ENCODE measurements at places on chromosomes 5 and 9.

GRCh38 chr9:134315716-134316448 lies 10.4 kb upstream of the RXRA start:
- DNase-seq = no peak

- no peak for DNase-seq
Observed at GRCh38 chr5:159671886-159672285, 244.4 kb upstream of the ADRA1B start.

- no peak for DNase-seq
Observed at GRCh38 chr5:54514291-54514690, 3.3 kb upstream of the SNX18 start.

- no peak for DNase-seq
Observed at GRCh38 chr5:82413302-82414040, 135.3 kb upstream of the RPS23 start.

DNA sequence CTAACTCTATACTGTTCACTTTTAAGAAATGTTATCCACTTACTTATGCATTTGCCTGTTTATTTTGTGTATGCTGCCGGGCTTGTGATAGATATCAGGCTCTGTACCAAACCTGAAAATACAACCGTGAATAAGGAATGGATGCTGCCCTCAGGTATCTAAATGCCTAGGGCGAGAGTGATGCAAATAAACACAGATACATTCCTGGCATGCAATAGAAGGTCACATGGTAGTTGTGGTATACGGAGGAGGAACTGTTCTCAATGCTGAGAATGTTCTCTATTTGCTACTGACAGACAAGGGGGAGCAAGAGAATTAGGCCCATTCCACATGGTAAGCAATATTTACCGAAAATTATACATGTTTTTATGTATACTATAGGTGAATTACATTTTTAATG lies 227.8 kb downstream of the ICE1 start:
- no peak for DNase-seq

DNA sequence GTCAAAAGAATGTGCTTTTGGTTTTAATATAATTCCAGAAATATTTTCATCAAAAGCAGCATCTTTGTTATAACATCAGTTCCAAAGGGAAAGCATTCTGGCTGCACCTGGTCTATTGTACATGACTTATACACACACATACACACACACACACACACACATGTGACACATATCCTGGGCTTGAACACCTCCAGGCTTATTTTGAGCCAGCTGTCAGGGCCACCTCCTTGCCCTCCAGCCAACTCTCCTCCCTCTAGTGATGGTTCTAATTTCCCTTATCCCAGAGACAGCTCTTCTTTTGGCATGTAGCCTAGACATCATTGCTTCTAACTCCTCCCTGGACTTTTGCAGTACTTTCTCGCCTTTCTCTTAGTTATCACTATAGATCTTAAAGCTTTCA lies 115.0 kb downstream of the PIK3R1 start:
- no peak for DNase-seq

DNA sequence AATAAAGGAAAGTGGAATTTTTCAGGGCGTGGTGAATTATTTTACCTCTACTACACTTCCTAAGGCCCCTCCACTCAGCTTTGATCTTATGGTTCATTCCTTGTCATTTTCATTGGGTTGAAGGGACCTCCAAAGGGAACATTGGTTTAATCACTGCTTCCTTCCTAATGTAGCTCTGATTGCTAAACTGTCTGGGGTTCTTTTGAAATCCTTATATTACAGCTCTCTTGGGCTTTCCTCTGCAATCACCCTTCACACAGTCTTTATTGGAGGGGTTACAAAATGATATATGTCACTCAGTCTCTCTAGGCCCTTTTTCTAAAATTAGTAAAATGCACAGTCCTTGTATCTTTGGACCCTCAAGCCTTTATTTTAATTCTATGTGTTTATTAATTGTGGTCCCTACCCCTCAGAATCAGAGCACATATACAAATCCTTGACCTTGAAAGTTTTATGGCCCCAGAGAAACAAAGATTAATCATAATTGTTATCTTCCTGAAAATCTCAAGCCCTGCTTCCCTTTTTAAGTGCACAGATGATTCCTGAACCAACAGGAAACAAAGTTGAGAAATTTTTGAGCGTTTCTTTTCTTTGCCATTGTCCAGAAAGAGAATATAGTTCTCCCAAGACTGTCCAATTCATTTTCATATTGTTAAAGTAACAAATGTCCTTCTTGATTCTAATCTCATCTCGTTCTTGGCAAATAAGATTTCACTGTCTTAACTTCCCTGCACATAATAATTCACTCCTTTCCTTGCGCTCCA lies 330.0 kb downstream of the ARRDC3 start:
- no peak for DNase-seq

GRCh38 chr9:97475059-97475458 lies 26.4 kb upstream of the TMOD1 start:
- no peak for DNase-seq

GRCh38 chr5:170154297-170154696 lies 48.6 kb downstream of the FOXI1 start:
- no peak for DNase-seq

GRCh38 chr5:79481574-79481973 lies 32.4 kb downstream of the HOMER1 start:
- DNase-seq = no peak

DNA sequence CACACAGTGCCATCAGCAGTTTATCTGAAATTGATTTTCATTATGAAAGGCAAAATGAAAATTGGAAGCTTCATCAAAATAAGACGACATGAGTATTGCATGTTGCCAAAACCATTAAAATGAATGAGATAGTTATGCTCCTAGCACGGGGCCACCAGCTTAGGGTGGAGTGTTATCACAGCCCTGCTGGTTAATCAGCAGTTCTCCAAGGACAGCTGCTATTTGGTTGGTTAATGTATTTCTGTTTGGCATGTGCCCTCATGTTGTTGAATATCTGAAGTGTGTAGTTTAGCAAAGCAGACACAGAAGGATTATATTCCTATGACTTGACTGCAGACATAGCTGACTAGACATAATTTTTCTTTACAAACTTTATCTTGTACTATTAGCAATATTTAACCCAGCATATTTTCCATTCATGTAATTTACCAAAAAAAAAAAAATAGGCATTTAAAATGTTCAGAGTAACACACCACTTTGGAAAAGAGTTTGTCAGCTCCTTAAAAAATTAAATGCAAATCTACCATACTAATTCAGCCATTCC lies 98.6 kb upstream of the PIK3R1 start:
- DNase-seq = no peak

GRCh38 chr5:88889189-88890069 lies 6.4 kb upstream of the MEF2C start:
- DNase-seq = no peak

GRCh38 chr5:98179791-98180755 lies 593.4 kb upstream of the RGMB start:
- DNase-seq = no peak

GRCh38 chr9:12719431-12719830 lies 26.2 kb downstream of the TYRP1 start:
- no peak for DNase-seq

DNA sequence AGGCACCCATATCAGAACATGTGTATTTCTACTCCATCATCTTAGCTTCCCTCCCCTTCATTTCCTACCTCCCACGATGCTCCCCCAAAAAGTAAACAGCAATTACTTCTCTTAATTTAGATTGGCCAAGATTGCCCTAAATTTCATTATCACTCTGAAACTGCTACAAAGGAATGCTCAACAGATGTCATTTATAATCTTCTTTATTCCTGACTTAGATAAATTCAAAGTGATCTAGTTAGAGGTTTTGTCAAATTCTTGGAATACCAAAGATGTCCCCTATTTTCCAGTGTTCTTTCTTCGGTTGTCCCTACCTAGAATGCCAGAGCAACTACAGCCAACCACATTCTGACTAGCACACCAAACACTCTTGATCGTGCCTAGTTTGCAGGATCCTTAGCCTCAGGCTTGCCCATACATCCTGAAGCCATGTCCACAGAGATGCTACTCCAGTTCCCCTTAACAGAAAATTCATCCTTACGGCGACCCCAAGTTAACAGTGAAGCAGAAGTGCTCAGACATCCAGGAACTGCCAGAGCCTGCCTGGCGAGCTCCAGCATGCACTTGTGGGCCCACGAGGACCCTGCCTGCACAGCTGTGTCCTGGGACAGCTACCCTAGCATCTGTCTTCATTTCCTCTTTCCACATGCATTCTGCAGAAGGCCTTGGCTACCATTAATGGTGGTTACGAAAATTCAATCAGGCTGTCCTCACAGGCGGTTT lies 31.6 kb downstream of the DAP start:
- no peak for DNase-seq

GRCh38 chr5:107670087-107670931 lies 428 bp downstream of the EFNA5 start:
- DNase-seq = no peak

- no peak for DNase-seq
Observed at GRCh38 chr9:78669591-78669990, 372.7 kb downstream of the PSAT1 start.

DNA sequence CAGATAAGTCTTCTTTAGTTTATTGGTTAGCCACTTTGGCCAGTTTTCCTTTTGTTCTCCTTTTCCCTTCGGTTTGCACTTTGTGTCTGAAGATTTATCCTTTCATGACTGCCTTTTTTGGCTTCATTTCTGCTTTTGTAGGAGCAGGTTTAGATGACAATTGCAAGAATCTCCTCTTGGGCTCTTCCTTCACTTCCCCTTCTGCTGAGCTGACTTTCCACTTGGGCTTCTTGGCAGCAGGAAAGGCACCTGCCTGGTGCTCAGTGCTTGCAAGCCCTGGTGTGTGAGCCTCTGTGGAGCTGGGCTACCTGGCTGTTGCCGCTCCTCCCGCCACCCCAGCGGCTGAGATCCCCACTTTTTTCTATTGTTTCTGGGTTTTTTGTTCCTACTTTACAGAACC lies 7.3 kb downstream of the CCDC112 start:
- DNase-seq = no peak

DNA sequence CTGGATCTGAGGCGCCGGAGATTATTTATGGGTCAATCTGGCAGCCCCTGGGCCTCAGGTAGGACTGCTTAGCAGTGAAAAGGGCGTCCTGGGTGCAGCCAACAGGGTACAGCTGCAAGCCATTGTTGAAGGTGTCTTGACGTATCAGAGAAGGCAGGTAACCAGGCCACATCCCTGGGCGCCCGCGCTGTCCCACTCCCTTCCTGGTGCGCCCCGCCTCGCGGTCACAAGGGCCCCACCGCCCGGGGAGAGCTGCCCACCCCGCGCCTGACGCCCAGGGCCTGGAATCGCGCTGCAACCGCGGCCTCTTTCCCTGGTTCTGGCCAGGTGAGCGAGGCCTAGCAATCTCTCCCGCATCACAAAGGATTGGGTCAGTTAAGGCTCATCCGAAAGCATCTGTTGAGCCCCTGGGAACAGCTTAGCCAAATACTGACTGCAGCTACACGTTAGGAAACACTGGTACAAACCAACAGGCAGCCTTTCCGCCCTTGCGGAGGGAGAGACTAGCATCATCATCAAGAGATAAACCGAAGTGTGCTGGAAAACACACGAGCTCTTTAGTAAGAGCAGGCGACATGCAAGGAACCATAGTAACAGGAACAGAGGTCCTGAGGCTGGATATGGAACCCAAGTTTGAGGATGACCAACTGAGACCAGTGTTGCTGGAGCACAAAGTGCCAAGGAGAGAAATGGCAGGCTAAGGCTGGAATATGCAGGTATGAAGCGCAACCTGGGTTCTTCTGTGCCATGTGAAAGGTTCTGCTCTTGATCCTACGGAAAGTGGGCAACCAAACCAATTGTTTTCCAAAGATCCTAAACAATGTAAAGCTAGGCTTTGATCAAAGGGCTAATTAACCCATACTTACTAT lies 3.6 kb downstream of the RPS23 start:
- no peak for DNase-seq

- no peak for DNase-seq
Observed at GRCh38 chr5:36378551-36378950, 76.8 kb upstream of the RANBP3L start.

DNA sequence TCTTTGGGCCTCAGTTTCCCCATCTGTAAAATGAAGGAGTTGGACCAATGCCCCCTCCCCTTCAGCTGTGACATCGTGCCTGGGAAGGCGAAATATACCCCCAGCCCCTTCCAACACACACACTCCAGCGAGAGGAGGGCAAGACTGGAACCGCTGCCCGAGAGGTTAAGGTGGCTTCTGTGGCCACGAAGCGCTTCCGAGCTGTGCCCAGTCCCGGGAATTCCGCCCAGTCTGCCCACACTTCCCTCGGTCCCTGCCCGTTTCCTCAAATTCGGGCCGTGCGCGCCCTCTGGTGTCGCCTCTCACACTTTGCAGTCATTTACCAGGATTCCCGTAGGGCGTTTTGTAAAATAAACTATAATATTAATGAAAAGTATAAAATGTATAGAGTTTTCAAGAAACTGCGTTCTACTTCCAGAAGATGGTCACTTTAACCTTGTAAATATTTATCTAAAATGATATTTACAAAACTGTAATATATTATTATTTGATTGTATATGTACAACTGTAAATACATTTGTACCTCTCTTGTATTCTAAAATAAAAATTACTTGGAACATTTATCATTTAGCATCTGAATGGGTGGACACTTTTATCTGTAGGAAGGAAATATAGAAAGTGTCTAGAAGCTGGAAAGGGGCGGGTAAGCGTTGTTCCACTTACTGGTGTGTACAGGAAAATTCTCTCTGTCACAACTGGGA lies 11.0 kb upstream of the EXOSC2 start:
- DNase-seq = peak; percentile 50

GRCh38 chr5:9947225-9947714 lies 302.4 kb downstream of the ATPSCKMT start:
- no peak for DNase-seq
